ENCODE measurements at places on chromosomes 2 and 18.
A peak's percentile ranks its signal among the peaks of the same experiment; 100 is the strongest.

- peak; percentile 58 for DNase-seq
These were observed 4.5 kb downstream of the ZFP36L2 start for GRCh38 chr2:43221763-43222474.

GRCh38 chr18:45139478-45139877 lies 458.8 kb downstream of the SETBP1 start:
- DNase-seq = no peak

- DNase-seq = no peak
These were observed 38.6 kb downstream of the MARCHF7 start for GRCh38 chr2:159750873-159751272.

DNA sequence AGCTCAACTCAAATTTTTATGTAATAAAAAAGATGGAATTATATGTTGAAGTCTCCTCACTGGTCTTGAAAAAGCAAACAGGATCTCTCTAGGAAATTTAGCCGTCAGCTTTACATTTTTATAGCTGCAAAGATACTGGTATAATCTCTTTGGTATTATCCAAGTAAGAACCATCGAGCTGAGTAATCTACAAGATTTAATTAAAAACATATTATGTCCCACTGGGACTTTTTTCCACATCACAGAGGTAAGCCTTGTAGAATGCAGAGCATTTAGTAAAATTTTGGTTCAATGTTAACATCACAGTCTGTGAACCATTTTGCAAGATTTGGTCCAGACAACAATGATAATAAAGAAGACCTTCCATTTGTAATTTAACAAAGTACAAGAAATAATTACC lies 162.6 kb upstream of the SLC39A10 start:
- DNase-seq = no peak

GRCh38 chr2:227207573-227207972 lies 43.1 kb downstream of the COL4A3 start:
- no peak for DNase-seq

DNA sequence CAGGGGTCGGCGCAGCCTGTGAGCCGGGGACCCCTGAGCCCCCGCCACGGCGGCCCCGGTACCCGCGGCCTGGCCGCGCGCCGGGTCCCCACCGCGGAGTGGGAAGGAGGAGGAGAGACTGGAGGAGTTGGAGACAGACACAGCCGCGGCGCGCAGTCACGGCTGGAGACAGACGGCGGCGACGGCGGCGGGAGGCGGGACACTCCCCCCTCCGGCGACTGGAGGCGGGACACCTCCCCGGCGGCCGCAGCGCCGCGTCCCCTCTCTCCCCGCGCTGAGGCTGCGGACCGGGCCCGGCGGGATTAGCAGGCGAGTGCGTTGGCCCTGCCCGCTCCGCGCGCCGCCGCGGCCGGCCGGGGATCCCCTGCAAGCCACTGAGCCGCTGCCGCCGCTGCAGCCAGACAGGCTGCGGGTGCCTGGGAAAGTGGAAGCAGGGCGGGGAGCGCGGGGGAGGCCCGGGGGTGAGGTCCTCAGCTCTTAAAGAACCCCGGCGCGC lies 1.0 kb upstream of the LDLRAD4 start:
- DNase-seq = no peak

GRCh38 chr18:48099481-48100164 lies 169.2 kb upstream of the SMAD2 start:
- no peak for DNase-seq

DNA sequence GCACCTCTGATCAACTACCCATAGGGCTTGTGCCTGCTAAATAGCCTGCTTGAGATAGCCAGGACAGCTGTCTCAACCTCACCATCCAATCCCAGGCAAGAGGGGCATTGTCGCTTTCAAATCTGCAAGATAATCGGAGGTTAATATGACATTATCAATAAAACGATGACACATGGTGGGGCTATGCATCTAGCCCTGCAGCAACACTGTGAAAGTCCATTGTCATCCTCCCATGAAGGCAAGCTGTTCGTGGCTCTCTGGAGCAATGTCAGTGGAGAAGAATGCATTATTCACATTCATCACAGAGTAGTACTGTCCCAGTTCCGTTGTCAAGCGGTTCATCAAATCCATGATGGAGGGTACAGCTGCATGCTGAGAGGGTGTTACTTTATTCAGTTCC lies 18.9 kb upstream of the KLHL23 start:
- no peak for DNase-seq

DNA sequence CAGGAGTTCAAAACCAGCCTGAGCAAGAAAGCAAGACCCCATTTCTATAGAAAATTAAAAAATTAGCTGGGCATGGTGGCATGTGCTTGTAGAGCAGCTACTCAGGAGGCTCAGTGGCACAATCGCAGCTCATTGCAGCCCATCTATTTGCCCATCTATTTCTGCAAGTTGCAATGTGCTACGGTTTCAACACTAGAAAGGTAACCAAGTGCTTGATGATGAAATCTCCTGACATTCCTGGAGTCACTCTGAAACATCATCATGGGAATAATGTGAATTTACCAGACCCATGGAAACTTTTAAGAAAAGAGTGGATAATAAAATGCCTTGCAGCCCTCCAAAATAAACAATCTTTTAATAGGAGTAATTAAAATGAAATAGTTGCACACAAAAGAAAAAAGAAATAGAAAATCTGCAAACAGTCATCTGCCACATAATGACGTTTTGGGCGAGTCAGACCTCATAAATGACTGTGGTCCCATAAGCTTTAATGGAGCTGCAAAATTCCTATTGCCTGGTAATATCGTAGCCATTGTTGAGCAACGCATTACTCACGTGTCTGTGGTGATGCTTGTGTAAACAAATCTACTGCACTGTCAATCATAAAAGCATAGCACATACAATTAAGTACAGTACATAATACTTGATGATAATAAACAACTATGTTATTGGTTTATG lies 46.6 kb upstream of the AMMECR1L start:
- DNase-seq = no peak

DNA sequence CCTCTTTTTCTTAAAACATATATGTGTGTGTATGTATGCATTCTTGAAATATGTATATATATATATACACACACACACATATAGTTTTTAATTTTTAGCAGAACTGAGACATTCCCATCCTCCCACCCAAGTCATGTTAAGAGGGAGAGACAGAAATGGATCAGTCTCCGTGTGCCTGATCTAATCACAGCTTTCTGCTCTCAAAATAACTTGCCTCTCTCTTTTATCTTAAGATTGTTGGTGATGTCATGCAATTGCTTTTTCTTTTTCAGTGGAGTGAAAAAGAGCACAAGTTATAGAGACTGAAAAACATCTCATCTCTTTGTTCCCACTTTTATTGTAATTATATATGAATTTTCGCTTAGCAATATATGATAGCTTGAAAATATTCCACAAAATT lies 279.9 kb upstream of the DOK6 start:
- DNase-seq = no peak

DNA sequence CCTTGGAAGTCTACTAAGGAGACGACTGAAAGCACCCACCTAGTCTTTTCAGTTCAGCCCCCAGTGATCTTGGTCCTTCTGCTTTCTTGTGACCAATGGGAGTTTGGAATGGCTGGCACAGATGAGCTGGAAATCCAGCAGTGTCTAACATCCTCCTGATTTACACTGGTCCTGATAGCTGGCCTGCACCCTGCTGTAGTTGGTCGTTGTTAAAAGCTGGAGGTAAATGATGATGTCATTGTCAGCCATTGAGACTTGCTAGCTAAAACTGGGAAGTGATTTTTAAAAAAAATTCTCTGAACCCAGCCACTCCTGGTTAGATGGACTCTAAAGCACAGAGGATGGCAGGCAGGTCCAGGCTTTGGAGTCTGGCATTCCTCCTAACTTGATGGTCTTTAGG lies 19.3 kb downstream of the CCT7 start:
- DNase-seq = no peak

- no peak for DNase-seq
These were observed 225.3 kb downstream of the CNTNAP5 start for GRCh38 chr2:124250433-124250832.

GRCh38 chr2:41546031-41546430 lies 501.8 kb upstream of the PKDCC start:
- no peak for DNase-seq

DNA sequence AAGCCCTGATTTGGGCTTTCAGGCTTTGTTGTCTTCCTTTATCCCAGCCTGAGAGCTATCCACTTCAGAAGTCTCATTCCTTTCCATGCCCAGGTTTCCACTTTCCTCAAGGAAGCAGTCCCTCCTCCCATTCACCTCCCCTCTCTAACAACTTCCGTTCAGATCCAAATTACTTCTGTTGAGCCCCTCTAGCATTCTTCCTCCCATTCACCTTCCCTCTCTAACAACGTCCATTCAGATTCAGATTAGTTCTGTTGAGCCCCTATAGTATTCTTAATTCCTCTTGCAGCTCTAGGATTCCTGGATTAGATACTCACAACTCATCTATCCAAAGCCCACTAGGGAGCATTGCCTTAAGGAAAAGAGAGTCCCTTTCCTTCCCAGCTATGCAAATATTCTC lies 216.8 kb downstream of the RAD51AP2 start:
- DNase-seq = no peak

DNA sequence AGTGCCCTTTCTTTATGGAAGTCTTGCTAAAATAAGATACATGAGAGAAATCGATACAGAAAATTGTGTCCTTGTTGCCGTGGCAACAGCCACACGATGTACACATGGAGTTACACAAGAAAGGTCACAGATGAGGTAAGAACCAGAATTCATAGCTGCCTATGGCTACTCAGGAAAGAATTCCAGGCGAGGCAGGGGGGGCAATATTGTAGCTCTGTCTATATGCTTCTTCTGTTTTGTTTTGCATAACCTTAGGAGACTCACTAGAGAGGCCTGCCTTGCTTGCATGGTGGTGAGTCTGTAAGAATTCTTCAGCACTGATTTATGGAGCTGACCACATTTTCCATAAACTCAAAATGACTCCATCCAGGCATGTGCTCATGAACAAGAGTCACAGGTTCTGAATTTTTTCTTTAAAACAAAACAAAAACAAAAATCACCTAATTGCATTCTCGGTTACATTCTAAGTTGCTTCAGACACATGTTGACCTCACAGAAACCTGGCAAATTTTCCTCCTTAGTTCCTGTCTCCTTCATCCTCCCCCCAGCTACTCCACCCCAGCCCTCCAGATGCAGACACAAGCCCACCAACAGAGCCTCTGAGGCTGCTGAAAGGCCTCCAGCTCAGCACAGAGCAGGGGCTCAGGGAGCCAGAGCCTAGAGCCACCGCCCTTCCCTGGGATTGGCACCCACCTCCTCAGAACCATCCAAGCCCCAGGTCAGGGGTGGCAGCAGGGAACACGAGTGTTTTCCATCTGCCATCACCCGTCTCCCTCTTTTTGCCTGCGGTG lies 183.5 kb downstream of the ANTXR1 start:
- no peak for DNase-seq

DNA sequence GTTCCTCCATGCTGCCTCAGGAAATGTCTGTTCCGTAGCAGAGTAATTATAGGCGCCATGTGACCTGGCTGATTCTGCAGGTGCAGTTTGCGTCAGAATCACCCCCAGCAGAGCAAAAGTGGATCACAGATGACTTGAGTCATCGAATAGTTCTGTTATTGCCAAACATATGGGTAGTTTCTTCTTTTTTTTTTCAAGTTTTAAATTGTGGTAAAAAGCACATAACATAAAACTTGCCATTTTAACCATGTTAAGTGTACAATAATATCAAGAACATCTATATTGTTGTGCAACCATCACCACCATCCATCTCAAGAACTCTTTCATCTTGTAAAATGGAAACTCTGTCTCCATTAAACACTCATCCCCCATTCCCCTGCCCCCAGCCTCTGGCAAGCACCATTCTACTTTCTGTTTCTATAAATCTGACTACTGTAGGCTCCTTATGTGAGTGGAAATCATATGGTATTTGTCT lies 177.7 kb upstream of the TWIST2 start:
- DNase-seq = no peak

DNA sequence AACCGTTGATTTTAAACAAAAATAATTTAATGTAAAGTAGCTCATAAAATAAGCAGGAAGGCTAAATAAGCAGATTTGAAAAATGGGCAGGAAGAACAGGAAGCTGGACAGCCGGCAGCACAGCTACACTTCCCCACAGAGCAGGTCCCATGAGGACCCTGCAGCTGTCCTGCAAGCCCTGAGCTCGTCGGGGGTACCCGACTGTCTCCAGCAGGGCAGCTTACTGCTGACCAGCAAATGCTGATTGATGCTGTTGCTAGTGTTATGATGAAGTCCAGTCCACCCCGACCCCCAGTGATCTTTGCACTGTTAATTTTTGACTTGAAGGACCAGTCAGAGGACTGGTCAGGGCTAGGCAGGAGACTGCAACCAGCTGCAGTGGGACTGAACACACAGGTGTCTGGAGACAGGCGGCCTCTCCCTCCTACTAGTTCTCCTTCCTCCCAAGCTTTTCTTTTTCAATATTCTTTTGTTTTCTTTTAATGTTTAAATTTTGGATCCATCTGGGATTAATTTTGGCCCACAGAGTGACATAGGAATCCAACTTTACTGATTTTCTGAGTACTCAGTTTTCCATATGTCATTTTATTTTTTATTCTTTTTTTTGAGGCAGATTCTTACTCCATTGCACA lies 27.7 kb downstream of the POLE4 start:
- peak; percentile 12 for DNase-seq

DNA sequence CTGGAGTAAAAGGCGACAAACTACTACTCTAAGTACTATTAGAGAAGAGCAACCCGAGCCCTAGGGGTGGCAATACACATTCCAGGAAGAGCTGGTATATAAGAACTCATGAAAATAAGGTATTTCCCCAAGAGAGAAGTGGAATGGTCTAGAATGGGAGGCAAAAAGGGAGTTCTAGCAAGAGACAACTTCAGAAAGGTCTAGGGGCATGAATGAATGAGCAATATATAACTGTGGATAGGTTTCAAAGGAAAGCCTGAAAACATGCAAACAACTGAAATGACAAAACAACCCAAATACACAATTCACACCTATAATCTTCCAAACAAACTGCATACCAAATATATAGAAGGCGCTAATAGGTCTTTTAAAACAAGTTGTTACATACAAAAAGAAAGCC lies 22.2 kb downstream of the TRIP12 start:
- DNase-seq = no peak

- DNase-seq = no peak
These were observed 500.5 kb downstream of the TSN start for GRCh38 chr2:122255924-122256323.

DNA sequence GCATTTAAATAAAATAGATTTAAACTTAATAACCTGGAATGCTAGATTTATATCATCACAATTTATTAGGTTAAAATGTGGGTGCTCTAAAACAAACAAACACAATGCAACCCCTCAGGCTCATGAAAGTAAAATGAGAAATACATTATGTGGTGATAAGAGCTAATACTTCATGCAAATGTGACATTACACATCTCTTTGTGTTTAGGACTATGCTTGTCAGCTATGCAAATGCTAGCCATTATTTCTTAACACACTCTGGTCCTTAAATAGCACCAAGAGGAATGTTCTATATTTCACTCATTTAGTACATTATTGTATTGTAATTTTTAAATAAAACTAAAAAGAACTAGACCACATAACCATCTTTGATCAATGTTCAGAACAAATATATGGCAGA lies 627.6 kb downstream of the DPP10 start:
- no peak for DNase-seq

Measured in GF-D8 (cell line).